Thyroid gland (tissue), 4 donors: ENCODE measurements at places on chromosomes 3 and 15. TPM values are rescaled to one million over a fixed set of nuclear protein-coding genes. Genes with fewer than 3 reads are reported as not detected.

Gene CCRL2
- total RNA-seq = 0.33 TPM

DNA sequence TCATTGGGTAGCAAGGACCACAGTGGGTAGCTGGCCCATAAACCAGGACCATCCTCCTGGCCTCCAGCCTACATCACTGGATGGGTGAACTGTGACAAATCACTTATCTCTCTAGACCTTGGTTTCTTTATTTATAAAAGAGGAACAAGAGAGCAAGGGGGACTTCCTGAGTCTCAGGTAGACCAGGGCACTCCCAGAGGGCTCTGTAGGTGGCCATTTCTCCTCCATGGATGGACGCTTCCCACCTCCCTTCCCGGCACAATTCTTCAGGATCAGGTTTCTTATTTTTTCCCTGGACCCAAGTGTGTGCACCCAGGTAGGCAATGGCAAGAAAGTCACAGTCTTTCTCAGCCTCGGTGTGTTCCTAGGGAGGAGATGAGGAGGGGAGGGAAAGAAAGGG lies 41.4 kb upstream of the SPATA12 start:
- DNase-seq = no peak

- no peak for DNase-seq
Observed at GRCh38 chr15:39285071-39285470, 295.8 kb upstream of the THBS1 start.

Gene C3orf49
- not detected for total RNA-seq

GRCh38 chr3:50189274-50189673 lies 2.1 kb upstream of the GNAT1 start:
- DNase-seq = peak; percentile 89

DNA sequence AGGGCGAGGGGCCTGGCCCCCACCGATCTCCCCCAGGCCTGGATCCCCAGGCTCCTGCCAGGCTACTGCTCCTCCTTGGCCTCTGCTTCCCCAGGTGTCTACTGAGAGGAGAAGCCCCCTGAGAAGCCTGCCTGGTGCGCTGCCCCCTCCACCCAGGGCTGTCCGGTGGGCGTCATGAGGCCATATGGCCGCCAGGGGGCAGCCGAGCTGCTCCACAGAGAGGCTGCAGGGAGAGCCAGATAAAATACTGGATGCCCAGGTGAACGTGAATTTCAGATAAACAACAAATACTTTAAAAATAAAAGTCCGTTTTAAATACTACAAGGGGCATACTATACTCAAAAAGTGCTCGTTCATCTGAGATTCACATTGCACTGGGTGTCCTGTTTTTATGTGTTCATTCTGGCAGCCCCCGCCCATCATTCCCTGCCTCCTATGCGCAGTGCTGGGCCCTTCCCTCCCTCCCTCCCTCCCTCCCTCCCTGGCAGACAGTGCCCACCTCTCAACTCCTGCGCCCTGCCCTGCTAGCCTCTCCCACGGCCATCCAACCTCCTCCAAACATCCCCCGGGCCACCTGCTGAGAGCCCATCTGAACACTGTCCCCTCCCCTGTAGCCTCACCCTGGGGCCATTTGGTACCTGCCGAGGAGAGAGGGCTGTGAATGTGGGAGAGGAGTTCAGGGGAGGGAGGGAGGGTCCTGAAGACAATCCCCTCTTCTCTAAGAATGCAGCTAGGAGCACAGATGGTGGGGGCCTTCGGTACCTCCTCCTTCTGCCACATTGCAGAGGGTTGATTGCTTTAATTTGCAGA lies 29.6 kb downstream of the PSTPIP1 start:
- peak; percentile 70 for DNase-seq

GRCh38 chr15:81916451-81916850 lies 129.4 kb downstream of the MEX3B start:
- DNase-seq = no peak

Gene TRIM42
- not detected for total RNA-seq

DNA sequence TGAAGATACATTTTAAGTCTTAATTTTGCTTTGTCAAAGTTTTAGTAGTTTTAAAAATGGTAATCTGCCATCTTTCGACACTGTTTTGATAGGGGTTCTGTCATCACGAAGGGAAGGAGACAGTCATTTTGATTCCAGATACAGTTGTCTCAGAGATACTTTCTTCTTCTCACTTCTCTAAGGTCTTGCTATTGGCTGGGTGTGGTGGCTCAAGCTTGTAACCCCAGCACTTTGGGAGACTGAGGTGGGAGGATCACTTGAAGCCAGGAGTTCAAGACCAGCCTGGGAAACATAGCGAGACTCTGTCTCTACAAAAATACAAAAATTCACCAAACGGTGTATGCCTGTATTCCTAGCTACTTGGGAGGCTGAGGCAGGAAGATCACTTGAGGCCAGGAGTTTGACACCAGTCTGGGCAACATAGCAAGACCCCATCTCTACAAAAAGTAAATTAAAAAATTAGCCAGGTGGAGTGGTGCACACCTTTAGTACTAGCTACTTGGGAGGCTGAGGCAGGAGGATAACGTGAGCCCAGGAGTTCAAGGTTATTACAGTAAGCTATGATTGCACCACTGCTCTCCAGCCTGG lies 3.3 kb downstream of the RAB8B start:
- no peak for DNase-seq

- no peak for DNase-seq
Observed at GRCh38 chr3:60330107-60330506, 921.1 kb downstream of the FHIT start.

DNA sequence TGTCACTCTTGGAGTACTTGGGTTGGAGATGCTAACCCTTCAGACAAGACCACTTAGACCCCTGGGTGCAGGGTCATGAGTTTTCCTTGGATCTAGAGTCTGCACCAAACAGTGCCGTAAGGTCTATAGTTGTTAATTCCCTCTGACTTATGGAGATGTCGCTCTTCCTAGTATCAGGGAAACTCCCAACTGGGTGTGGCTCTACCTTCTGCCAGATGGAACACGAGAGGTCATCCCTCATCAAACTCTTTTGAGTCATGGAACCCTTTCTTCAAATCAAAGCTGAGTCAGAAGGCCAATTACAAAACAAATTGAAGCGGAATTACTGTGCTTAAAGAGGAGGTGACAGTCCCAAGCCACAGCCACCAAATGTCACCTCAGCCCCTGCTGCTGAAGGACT lies 514.9 kb upstream of the PROK2 start:
- DNase-seq = no peak

DNA sequence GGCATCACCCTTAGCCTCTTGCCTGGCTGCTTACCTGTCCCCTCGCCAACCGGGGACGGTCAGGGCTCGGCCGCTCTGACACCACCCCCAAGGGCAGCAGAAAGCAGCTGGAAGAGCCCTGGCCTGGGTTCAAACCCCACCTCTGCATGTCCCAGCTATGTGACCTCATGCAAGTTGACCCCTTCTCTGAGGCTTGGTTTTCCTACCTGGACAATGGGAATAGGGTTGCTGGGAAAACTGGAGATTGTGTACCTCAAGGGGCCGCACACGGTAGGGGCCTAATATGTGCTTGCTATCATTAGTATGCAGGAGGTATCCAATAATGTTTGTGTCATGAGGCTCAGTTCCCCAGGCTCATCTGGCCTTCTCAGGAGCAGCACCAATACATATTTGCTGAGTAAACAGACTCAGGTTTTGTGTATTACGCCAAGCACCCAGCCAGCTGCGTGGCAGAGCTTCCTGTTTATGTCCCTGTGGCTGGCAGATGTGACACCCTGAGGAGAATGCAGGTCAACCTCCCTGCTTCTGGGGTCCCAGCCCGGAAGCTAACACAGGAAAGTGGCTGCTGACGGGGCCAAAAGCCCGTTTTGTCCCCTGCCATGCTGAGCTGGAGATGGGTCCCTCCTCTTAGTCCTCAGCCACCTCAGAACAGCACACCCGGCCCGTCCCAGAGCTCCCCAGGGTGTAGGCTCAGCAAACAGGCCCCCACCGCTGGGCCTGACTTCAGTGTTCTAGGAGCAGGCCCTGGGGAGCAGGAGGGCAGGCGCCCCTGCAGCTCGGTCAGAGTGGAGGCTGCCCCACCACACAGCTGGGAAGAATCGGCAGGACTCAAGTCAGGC lies 29.7 kb downstream of the PLXND1 start:
- DNase-seq = no peak

DNA sequence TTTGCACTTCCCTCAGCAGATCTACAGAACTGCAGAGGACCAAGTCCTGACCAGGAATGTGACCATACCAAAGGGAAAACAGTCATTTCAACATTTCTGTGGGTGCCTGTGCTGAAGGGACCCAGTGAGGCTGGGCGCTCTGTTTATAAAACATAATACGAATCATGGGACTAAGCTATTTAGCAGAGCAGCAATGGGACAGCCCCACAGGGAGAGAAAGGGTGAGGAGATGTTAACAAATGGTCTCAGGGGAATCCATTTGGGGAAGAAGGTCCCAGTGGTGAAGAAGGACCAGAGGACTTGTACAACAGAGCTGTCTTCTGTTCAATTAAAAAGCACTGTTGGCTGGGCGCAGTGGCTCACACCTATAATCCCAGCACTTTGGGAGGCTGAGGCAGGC lies 1025.4 kb downstream of the FHIT start:
- no peak for DNase-seq

Gene CCNL1
- 375 TPM for total RNA-seq

Gene ATP13A5
- total RNA-seq = 3.0 TPM

GRCh38 chr3:114900908-114901307 lies 246.2 kb downstream of the ZBTB20 start:
- no peak for DNase-seq

DNA sequence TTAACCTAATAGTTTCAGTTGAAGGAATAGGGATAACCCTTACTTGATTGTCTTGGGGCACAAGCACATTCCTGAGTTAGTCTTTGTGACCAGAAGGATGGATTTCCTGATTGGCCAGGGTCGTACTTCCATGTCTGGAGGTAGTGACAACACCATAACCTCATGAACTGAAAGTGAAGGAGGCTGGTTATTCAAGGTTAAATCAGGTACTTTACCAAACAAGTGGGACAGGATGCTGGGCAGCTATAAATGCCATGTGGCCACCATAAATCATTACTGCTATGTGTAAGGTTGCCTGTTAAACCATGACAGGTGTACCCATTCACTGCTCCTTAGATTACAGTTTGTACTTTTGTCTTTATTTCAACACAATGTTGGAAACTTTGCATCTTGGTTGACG lies 128.3 kb upstream of the SAMMSON start:
- no peak for DNase-seq

Gene MYO5A
- total RNA-seq = 26.8 TPM

- DNase-seq = no peak
Observed at GRCh38 chr15:67126551-67127330, 61.3 kb downstream of the SMAD3 start.

Gene IL5RA
- total RNA-seq = not detected

DNA sequence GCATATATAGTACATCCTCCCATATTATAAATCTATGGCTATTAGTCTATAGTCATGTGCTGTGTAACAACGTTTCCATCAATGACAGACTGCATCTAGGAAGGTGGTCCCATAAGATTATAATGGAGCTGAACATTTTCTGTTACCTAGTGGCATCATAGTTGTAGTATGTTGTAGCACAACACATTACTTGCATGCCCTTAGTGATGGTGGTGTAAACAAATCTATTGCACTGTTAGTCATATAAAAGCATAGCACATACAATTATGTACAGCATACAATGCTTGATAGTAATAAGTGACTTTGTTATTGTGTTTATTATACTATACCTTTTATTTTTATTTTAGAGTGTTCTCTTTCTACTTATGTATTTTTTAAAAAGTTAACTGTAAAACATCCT lies 37.4 kb upstream of the TNFSF10 start:
- DNase-seq = no peak

Gene ADAMTS9
- total RNA-seq = 44.2 TPM

GRCh38 chr3:177657243-177657642 lies 460.0 kb upstream of the TBL1XR1 start:
- DNase-seq = peak; percentile 58

Gene WDR72
- total RNA-seq = 110 TPM

Gene CSPG4
- 10.5 TPM for total RNA-seq

Gene PDCD6IP
- 105 TPM for total RNA-seq

DNA sequence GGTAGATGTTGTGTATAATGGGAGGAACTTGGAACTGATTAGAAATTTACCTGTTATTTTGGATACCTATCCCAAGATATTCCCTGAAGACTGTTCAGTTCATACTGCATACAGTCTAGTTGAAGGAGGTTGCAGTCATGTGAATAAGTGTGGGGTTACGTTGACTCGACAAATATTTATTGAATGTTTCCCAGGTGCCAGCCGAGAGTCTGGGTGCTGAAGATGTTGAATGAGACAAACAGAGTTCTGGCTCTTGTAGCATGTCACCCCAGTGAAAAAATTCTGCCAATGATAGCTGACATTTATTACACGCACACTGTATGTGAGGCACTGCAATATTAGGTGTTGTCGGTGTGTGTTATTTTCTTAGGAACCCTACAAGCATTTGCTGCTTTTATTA lies 176.0 kb downstream of the KCNMB2 start:
- DNase-seq = no peak

GRCh38 chr3:6249679-6250078 lies 611.2 kb upstream of the GRM7 start:
- no peak for DNase-seq

DNA sequence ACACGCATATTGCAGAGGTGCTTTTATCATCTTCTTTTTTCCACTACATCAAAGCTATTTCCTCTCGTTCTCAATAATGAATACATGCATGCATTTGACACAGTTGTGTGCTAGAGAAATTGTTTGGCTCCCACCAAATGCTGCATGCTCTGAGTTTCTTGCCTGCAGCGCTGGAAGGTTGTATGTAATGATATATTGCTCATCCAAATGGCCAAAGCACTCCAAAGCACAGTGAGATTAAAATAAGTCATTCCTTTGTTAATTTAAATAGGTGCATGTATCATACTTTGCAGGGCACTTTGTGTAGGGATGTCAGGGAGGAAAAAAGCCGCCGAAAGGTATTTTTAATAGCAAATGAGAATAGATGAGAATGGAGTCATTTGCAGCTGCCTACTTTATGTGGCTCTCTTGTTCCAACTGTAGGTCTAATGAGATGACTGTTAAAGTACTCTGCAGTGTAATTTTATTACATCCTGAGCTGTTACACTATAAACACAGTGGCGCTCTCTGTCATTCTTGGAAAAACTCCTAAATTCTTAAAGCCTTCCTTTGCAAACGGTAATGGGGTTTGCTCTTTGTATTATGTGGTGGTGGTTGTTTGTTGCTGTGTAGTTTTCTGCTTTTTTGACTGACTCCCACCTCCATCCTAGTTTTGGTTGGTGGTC lies 56.9 kb upstream of the SKOR1 start:
- DNase-seq = no peak

- DNase-seq = no peak
Observed at GRCh38 chr3:171873580-171873979, 30.4 kb downstream of the TMEM212 start.

GRCh38 chr3:2540115-2540514 lies 441.4 kb downstream of the CNTN4 start:
- no peak for DNase-seq

DNA sequence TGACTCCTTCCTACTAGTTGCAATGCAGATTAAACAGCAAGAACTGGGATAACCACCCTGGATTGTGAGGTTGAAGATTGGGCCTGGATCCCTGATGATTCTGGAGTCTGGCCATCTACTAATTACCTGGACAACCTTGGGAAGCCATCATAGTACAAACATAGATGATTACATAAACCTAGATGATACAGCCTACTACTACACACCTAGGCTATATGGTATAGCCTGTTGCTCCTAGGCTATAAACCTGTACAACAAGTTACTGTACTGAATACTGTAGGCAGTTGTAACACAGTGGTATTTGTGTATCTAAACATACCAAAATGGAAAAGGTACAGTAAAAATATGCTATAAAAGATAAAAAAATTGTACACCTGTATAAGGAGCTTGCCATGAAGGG lies 48.0 kb downstream of the NSUN3 start:
- DNase-seq = no peak
